ENCODE measurements at places on chromosomes 16 and 17.
A peak's percentile ranks its signal among the peaks of the same experiment; 100 is the strongest.

- peak; percentile 76 for DNase-seq
Measured at GRCh38 chr17:10668775-10669174, 11.7 kb upstream of the MYH3 start.

- DNase-seq: no peak
Measured at GRCh38 chr17:19247473-19247872, 10.3 kb downstream of the EPN2 start.

DNA sequence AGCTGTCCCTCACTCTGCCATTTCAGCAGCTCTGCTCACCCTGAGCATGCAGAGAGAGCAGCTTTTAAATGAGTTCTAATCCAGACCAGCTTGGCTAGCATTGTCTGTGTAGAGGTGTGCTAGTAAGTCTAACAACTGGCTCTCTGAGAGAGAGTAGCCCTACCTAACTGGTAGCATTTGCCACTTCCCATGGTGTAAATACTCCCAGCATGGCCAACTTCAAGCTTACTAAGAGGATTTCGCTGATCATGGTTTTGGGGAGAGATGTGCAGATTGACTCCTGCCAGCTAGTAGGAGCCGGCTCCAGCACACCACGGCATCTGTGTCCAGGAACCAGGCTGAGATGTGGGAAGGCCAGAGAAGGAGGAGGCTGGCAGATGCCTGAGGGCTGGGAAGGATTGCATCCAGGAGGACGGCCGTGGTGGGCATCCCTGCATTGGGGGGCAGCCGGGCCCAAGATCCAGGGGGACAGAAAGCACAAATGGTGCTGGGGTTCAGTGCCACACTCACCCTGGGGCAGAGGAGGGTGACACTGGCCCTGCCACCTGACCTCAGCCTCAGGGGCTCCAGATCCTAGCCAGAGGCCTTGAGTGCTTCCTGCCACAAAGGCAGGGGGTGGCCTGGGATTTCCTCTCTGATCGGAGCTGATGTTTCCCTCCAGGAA is 394.9 kb upstream of the TNRC6C start:
- no peak for DNase-seq

DNA sequence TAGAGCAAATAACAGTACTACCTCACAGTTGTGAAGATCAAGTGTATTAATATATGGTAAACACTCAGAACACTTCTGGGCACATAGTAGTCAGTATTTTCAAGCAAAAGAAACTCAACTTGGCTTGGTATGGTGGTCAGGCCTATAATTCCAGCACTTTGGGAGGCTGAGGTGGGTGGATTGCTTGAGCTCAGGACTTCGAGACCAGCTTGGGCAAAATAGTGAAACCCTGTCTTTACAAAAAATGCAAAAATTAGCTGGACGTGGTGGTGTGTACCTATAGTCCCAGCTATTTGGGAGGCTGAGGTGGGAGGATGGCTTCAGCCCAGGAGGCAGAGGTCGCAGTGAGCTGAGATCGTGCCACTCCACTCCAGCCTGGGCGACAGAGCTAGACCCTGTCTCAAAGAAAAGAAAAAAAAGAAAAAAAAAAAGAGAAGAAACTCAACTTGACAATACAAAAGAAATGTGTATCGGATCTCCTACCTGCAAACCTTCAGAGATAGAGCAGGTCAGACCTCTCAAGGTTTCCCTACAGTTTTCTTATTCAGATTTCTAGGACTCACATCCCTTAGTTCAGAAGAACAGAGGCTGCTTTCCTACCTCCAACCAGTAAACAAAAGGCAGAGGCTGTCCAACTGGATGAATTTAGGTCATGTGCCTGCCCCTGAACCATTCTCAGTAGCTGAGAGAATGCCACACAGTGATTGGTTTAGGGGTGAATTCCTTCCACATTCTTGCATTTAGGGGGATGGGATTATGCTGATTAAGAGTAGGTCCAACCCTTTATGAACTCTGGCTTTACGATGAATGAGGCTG is 1.7 kb upstream of the KPNA2 start:
- peak; percentile 80 for DNase-seq

DNA sequence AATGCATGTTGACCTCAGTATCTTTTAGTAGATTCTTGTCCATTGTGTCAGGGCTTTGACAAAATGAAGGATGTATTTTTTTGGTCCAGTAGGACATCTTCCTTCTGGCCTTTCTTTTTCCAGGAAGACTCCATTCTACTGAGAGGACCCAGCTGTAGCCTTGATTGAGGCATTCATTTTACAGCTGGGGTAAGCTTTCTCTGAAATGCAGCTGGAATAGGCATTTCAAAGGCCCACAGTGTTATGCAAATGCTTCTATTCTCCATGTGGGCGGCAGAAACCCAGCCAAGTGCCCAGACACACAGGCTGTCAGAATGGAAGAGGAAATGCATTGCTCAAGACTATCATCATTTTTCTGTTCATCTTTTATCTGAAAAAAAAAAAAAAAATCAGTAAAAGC is 629.0 kb upstream of the CDH8 start:
- no peak for DNase-seq

- DNase-seq: no peak
Measured at GRCh38 chr16:88844419-88845036, 12.2 kb downstream of the GALNS start.

DNA sequence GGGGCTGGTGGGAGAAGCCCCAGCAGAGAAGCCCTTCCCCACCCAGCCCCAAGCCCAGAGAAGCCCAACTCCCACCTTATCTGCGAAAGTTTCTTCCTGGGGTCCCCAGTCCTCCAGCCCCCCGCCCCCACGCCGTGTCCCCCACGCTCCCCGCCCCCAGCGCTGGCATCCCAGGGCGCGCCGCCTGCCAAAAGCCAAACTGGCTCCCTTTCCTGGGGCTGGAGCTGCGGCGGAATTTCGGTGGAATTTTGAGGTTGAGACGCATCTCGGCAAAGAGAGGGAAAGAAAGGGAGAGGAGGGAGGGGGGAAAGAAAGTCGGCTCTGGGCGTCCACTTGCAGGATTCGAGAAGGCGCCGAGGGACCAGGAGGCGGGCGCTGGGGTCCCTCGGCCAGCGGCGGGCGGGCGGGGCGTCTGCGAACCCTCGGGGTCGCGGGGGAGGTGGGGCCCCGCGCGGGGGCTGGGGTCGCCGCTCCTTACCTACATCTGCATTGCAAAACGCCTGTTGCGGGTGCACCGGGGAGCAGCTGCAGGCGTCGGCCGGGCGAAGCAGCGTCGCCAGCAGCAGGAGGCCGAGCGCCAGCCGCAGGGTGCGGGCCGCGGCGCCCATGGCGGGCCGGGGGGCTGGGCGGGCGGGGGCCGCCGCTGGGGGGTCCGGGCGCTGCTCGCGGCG is 571 bp downstream of the TIMP2 start:
- peak; percentile 53 for DNase-seq

DNA sequence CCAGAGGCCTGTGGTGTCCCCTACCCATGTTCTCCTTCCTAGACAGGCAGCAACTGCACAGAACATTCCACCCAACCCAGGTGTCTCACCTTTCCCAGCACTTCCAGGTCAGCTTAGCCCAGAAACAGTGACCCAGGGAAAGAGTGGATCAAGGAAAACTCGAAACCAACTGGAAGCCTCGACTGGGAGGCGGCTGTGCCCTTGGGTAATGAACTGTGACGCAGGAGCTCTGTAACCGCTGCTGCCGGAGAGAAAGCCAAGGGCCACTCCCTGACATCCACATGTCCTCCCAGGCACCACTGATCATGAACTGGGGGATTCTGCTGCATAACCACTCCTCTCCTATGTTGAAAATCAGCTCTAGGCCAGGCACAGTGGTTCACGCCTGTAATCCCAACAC is 34.4 kb downstream of the WDR59 start:
- no peak for DNase-seq
